ENCODE measurements at places on chromosomes 1 and 21. TPM values are rescaled to one million over a fixed set of nuclear protein-coding genes. Genes with fewer than 3 reads are reported as not detected.

ITLN2 gene
- total RNA-seq, result not detected

- no peak for DNase-seq
Measured at GRCh38 chr1:224090116-224090515, 23.8 kb upstream of the FBXO28 start.

LCA5L gene
- total RNA-seq, result 0.40 TPM

SPOCD1 gene
- total RNA-seq, result not detected

TGFBR3 gene
- 26.2 TPM for total RNA-seq

DNA sequence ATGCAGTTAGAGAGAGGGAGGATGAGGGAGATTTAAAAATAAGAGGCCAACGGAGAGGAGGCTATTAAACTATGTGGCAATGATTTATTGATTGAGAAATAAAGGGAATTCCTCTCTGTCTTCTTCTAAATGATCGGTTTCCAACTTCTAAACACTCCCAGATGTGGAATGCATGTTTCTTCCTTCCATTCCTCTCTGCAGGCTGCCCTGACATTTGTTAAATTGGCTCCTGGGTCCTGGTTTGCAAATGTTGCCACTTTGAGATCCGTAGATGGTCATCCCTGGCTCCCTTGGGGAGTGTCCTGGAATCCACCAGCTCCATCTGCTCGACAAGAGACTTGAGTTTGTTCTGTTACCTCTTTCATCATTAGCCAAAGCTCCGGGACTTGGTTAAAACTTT, 10.3 kb upstream of the C1orf198 start:
- no peak for DNase-seq

DNA sequence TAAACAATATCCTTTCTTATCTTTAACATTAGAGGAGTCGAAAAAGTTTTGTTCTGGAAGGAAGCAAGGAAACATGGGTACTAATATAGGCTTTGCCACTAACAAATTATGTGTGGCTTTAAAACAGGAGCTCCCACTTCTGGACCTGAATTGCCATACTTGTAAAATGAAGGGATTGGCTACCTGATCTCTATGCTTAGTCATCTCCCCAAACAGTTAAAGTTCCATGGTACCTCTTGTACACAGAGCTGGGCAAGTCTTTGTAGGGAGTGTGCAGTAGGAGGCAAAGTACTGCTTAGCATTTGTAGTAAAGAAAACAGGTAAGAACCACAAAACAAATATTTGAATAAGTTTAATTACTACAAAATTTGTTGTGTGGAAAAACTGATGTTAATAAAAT, 81.3 kb downstream of the MAST2 start:
- DNase-seq, result no peak

TEX38 gene
- not detected for total RNA-seq

GRCh38 chr1:10738061-10739058, 58.1 kb downstream of the CASZ1 start:
- DNase-seq, result no peak

TM2D1 gene
- total RNA-seq, result 33.0 TPM

- DNase-seq, result no peak
Measured at GRCh38 chr21:38300141-38300578, 43.4 kb downstream of the KCNJ15 start.

DNA sequence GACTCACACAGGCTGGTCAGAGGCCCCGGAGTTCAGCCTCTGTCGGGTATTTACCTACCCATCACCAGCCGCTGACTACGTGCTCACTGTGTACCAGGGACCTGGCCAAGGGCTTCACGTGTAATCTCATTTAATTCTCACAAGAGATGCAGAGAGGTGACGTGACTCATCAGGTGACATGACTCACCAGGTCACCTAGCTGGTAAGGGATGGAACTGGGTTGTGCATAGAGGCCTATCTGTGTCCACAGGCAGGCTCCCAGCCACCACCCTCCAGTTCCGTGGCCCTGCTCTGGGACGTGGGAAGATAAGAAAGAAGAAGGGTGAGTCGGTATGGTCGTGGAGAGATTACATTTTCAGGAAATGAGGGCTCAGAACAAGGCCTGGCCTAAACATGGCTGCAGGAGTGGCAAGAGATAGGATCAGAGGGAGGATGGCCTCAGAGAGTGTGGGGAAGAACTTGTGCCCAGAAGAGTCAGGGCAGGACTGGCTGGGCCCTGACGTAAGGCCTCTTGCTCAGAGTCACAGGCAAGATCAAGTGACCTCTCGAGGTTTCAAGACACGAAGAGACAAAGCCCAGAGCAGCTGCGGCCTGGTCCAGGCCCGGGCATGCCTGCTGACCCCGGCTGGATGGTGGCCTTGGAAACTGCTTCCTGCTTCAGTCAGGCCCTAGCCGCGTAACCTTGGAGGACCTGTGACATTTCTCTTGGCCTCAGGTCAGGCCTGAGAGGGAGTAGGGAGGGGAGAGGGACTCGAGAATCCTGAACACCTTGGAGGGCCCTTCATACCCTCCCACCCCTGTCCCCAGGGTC, 52.7 kb upstream of the WASF2 start:
- peak; percentile 72 for DNase-seq

FCRL5 gene
- 0.17 TPM for total RNA-seq

GRHL3 gene
- total RNA-seq, result not detected

DNA sequence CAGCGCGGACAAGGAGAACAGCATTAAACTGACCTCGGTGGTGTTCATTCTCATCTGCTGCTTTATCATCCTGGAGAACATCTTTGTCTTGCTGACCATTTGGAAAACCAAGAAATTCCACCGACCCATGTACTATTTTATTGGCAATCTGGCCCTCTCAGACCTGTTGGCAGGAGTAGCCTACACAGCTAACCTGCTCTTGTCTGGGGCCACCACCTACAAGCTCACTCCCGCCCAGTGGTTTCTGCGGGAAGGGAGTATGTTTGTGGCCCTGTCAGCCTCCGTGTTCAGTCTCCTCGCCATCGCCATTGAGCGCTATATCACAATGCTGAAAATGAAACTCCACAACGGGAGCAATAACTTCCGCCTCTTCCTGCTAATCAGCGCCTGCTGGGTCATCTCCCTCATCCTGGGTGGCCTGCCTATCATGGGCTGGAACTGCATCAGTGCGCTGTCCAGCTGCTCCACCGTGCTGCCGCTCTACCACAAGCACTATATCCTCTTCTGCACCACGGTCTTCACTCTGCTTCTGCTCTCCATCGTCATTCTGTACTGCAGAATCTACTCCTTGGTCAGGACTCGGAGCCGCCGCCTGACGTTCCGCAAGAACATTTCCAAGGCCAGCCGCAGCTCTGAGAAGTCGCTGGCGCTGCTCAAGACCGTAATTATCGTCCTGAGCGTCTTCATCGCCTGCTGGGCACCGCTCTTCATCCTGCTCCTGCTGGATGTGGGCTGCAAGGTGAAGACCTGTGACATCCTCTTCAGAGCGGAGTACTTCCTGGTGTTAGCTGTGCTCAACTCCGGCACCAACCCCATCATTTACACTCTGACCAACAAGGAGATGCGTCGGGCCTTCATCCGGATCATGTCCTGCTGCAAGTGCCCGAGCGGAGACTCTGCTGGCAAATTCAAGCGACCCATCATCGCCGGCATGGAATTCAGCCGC, 2.5 kb downstream of the S1PR1 start:
- DNase-seq, result no peak

CLCNKA gene
- total RNA-seq, result 0.15 TPM

- DNase-seq, result no peak
Measured at GRCh38 chr1:119674111-119674526, 26.1 kb upstream of the ZNF697 start.

- no peak for DNase-seq
Measured at GRCh38 chr1:47415728-47416318, at the start of gene FOXE3. TSS of gene FOXE3 (plus strand) at chr1:47416285. CDS start at chr1:47416316, 31 bp downstream.

KRTAP13-2 gene
- not detected for total RNA-seq

NBPF9 gene
- total RNA-seq, result 5.1 TPM

GRCh38 chr1:164668491-164669400, 109.8 kb downstream of the PBX1 start:
- DNase-seq, result no peak

GJA9 gene
- not detected for total RNA-seq

- peak; percentile 70 for DNase-seq
Measured at GRCh38 chr1:156748670-156749418, 2.6 kb downstream of the HDGF start.

HES2 gene
- total RNA-seq, result not detected

GRCh38 chr1:110235834-110236682, 25.9 kb downstream of the KCNC4 start:
- DNase-seq, result no peak

Data from left ventricle myocardium superior (tissue), 1 donor.